ENCODE measurements at places on chromosomes 5 and 9.

GRCh38 chr9:133073086-133074014 is 11.6 kb downstream of the CEL start:
- no peak for DNase-seq

DNA sequence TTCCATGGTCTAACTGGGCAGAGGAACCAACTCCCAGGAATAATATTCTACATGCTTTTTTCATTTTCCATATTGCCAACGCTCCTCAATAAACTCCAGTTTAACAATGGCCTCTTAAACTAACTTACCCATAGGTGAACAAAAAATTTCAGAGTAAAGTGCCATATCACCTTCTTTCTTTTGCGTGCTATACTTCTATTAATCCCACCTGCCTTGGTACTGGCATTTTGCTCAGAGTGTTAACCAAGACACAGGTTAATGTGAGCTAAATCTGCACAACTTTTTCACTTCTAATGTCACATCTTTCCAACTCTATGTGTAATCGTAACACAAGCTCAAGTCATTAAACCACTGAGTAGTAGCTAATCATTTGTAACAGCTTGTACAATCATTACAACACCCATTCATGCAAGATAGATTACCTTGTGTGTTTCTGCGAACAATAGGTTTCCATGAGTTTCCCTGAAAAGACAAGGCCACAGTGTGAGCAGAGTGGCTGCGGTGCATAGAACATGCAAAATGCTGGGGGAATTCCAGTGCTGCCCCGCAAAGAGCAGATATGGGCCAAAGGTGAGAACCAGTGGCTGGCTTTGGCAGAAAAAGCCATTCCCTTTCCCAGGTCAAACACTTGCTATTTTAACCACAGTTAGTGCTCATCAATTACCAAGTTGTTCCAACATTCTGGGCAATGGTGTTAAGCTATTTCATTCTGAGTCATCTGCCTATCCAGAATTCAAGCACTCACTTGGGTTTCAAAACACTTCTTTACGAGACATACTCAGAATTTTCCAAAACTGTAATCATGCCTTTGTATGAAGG is 42.8 kb downstream of the TIMD4 start:
- DNase-seq, result no peak

DNA sequence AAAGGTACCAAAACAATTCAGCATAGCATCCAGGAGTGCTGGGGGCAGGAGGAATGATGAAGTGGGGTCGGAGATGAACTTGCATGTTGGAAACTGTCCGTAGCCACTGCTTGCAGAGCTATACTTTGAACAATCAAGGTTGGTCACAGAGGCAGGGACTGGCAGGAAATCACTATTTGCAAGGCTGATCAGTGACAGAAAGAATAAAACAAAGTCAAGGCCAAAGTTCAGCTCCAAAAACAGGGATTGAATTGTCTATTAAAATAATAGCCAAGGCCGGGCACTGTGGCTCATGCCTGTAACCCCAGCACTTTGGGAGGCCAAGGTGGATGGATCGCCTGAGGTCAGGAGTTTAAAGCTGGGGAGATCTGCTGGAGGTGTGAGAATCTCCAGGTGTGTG is 18.7 kb upstream of the SPRY4 start:
- no peak for DNase-seq

DNA sequence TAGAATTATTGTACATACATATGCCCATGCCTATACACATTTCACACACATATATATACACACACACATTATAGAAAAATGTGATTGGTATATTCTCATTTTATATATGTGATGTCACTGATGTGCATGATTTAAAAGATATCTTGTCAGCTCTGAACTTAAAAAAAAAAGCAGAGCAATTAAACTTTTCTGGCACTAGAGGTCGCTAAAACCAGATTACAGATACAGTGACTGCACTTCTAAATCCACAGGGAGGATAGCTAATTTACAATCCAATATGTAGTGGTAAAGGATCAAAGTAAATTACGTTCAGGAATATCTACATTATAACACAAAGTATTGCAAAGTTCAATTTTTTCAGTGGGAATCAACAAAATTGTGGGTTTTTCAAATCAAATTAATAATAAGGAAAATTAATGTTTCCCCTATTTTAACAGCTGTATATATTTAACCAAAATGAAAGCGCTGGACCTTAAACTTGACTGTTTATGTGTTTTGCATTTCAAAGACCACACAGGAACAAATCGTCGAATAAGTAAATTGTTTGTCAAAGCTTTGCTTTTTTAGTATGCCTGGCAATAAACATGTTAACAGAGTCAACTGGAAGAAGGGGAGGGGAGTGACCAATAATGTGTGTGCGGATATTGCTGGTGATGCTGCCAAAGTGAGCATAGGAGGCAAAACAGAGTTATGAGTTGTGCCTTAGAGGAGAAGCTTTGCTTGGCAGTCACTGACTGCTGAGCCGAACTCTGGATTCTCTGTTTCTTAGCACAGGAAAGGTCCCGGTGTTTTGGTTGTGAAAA is 1201.4 kb upstream of the C9orf72 start:
- DNase-seq, result no peak

GRCh38 chr9:34701023-34701768 is 8.7 kb downstream of the CCL21 start:
- DNase-seq, result peak; percentile 84

- DNase-seq, result no peak
These were observed 88.3 kb downstream of the USP20 start for GRCh38 chr9:129923589-129923988.

DNA sequence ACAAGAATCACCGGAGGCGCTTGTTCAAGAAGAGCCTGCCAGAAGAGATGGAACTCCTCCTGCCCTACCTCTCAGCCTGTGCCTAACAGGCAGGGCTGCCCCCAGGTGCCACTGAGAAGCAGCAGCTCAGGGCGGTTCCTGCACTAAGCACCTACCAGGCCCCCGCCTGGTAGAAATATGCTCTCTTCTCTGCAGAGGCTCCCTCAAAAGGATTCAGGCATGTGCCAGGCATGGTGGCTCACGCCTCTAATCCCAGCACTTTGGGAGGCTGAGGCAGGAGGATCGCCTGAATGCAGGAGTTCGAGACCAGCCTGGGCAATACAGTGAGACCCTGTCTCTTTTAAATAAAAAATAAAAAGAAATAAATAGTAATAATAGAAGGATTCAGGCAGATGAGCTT is 6.0 kb downstream of the VDAC1 start:
- DNase-seq, result no peak

DNA sequence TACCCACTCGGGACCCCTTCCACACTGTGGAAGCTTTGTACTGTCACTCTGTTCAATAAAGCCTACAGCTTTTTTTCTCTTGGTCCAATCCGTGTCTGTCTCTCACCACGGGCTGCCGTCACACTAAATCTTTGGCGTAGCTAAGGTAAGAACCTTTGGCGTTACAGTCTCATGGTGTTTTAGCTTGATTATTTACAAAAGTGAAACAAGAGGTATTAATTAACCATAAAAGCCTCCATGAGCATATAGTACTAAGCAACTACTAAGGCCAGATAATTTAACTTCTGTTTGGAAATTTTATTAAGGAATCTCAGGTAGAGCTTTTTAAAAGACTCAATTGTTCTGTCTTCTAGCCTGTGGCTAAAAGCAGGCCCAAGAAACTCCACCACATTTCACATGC is 370.7 kb upstream of the TRPC7 start:
- DNase-seq, result no peak

Measured in neural crest cell (in vitro differentiated cells).